Neural progenitor cell (in vitro differentiated cells): ENCODE measurements at places on chromosomes 11 and 22. TPM values are rescaled to one million over a fixed set of nuclear protein-coding genes. Genes with fewer than 3 reads are reported as not detected.

- no peak for DNase-seq
Observed at GRCh38 chr11:92048415-92048814, 176.2 kb upstream of the FAT3 start.

GRCh38 chr11:111910676-111911562 is 651 bp downstream of the CRYAB start:
- no peak for DNase-seq

- no peak for DNase-seq
Observed at GRCh38 chr22:27295040-27295439, 506.5 kb downstream of the MN1 start.

DNA sequence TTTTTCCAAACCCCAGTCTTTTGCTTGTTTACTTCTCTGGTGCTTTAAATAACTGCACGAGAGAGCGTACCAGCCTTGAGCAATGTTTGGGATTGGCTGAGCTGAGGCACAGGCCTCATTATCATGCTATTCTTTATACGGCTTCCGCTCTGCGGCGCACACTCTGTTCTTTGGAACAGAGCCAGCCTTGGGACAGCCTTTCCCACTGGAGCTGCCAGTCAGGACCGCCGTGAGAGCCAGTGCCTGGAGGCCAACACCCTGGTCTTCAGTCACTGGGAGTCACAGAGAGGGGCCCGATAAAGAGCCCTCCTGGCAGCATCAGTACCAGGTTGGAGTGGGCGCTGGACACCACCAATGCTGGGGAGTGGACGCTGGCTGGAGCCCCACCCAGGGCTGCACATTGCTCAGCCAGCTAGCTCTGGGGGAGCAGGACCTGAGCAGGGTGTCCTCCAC is 125.6 kb downstream of the BCR start:
- no peak for DNase-seq

- no peak for DNase-seq
Observed at GRCh38 chr11:95766701-95767100, 22.9 kb downstream of the FAM76B start.

DNA sequence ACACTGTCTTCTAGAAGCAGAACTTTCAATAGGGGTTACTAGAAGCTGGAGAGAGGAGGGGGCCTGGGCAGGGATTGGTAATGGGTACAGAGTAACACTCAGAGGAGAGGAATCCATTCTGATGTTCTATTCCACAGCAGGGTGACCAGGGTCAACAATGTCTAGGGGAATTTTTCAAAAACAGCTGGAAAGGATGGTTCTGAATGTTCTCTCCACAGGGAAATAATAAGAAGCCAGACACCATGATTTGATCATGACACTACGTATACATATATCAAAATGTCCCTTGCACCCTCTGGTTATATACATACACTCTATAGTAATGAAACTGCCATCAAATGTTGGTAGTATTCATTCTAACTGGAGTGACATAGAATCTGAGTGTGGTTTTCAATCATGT is 111.2 kb upstream of the TOP3B start:
- DNase-seq = no peak

DNA sequence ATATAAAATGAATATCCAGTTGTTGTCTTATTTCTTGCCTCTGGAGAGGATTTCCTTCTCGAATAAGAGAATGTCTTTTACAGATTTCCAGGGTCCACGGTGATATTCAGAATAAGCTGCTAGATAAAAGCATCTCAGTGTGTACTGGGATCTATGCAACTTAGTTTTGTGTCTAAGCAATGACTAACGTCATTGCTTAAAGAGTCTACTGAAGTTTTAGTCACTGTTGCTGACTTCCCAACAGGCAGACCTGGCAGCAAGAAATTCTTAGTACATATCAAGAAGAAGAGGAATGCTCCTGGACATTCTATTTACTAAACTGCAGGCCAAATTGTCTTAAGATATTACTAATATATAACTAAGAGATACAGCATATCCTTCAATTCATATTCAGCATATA is 70.3 kb downstream of the SOX6 start:
- no peak for DNase-seq

GRCh38 chr11:77472991-77473800 is 698 bp downstream of the PAK1 start:
- peak; percentile 75 for DNase-seq

GRCh38 chr22:24706732-24707469 is 67.6 kb downstream of the PIWIL3 start:
- DNase-seq = no peak

DNA sequence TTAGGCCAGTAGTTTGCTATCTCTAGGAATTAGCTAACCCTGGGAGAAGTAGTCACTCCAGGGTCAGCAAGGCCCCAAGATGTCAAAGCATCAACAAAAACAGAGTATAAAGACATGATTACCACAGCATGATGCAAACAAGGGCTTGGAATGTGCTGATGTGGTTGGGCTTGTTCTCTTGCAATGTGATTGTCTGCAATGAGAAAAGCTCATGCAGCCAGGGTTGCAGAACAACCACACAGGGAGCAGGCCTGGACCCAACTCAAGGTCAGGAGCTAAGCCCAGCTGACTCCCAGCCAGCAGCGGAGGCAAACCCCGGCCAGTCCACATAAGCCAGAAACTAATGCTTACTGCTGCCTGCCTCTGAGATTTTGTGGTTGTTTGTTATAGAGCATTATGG is 132.4 kb upstream of the ZC3H12C start:
- peak; percentile 61 for DNase-seq

DNA sequence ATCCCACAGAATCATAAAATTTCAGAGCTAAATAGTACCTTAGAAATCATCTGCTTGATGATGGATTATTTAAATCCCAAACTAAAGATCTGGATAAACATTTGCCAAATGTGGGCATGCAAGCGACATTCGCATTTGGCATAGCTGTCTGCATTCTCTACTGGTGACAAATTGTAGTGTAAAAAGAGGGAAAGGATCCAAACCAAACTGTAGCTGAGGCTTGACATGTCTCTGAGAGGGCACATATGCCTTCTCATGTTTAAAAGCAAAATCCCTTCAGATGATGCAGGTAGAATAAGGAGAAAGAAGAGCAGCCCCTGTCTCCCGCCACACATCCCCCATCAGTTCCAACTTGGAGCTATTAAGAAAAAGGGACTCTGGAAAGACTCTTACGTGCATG is 257.5 kb upstream of the MTNR1B start:
- no peak for DNase-seq

- peak; percentile 33 for DNase-seq
Observed at GRCh38 chr11:64918017-64918416, 1.0 kb upstream of the ATG2A start.

GRCh38 chr11:66063900-66064299 is 6.2 kb upstream of the PACS1 start:
- no peak for DNase-seq

DNA sequence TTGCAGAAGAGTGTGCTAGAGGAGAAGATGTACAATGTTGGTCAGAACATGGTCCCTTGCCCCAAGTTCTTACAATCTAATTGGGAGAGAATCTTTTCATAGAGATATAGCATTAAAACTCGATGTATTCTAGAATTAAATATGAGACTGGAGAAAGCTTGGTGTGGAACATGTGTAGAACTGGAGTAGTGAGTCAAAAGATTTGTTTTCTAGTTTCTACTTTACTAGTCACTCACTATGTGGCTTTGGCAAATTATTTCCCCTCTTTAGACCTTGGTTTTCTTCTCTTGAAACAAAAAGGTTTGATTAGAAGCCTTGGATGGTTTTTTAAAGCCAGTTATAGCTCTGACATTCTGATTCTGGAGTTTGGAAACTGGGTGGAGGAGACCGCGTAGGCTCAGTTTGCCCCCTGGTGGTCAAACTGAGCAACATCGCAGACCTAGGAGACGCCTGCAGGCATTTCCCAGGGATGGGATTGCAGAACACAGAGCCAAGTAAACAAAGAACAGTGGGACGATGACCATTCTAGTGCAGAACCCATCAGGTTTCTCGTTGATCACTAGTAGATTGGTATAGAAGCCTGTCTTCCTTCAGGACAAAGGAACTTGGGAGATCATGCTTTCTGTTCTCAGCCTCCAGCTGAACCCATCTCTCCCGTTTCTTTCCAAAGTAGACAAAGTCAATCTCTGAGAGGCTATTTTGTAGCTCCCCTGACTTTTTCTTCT is 8.5 kb upstream of the CHRDL2 start:
- DNase-seq = peak; percentile 77

GRCh38 chr11:33860926-33861325 is 30.9 kb downstream of the LMO2 start:
- no peak for DNase-seq

DNA sequence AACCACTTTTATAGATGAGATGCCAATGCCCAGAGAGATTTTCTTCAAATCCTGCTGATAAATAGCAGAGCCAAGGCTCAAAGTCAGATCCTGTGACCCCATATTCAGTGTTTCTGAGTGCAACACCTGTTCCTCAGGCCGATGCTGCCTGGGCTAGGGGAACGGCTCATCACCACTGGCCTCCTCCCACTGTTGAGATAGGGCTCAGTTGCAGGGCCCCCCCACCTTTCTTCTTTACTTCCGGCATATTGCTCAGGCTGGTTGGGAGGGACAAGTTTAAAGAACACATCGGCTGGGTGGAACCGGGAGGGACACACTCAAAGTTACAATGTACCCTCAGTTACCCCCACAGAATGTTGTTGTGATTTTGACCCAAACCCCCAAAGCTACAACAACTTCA is 88.3 kb upstream of the CRTAM start:
- no peak for DNase-seq

DNA sequence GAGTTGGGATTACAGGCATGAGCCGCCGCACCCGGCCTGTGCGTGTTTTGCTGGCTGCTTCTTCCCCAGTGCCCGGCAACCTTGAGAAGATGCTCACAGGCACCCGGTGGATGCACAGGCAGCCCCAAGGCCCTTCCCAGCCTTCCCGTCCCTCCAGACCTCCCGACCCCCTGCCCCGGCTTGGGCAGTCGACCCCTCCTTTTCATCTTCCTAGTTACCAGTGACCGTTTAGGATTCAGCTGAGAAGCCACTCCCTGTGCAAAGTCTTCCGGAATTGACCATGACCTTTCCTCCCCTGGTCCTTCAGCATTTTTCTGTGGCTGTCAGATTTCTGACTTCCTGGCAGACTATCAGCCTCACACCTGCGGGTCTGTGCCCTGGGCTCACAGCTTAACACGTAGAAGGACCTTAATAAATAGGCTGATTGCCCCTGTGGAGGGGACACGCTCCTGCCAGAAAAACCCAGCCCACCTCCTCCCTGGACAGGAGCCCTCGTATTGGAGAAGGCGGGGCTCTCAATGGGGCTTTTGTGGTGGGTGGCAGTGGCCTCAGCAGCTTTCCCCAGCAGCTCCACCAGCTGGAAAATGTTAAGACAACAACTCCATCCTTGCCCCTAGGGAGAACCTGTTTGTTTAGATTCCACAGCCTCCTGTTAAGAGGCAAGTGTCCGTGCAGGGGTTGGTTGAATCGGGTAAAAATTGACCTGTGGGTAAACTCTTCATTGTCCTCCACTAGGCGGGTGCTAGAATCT is 10.4 kb upstream of the ANO1 start:
- peak; percentile 82 for DNase-seq

- DNase-seq = no peak
Observed at GRCh38 chr22:46753761-46754109, 8.7 kb upstream of the TBC1D22A start.

- no peak for DNase-seq
Observed at GRCh38 chr11:13954591-13954990, 7.9 kb upstream of the SPON1 start.

DNA sequence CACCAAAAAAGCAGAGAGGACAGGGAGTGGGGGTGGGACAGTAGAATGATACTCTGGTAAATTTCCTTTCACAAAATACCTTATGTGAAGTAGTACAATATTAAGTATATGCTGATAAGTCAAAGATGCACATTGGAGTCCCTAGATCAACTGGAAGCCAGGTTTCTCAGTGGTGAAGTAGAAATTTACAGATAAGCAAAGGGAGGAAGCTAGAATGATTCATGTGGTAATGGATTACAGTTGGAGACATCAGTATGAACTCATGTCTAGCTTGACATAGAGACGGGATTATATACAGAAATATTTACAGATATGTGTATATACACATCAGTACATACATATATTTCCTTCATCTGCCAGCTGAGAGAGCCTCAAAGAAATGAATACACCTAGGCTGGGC is 21.5 kb downstream of the PLEKHB1 start:
- DNase-seq = no peak

- DNase-seq = no peak
Observed at GRCh38 chr11:106446955-106447354, 369.5 kb downstream of the AASDHPPT start.

GRCh38 chr11:125514336-125515101 is 18.5 kb upstream of the FEZ1 start:
- no peak for DNase-seq

Gene SSTR3
- 0.19 and 0.53 TPM in 2 replicates for total RNA-seq

Gene SCN4B
- 3.6 and 7.1 TPM in 2 replicates for total RNA-seq

Gene BDNF
- 1.6 and 2.1 TPM in 2 replicates for total RNA-seq

Gene RFPL1
- not detected in 2 replicates for total RNA-seq

Gene MMP1
- not detected in 2 replicates for total RNA-seq
